ENCODE measurements at places on chromosomes 1 and 21. TPM values are rescaled to one million over a fixed set of nuclear protein-coding genes. Genes with fewer than 3 reads are reported as not detected.

GBP7 gene
- total RNA-seq, result not detected

KLF18 gene
- not detected for total RNA-seq

MRPL39 gene
- total RNA-seq, result 28.1 TPM

- H3K36me3 ChIP-seq, result no peaks in the 10 kb centered on the region
- no peak overlapping the region for H3K4me3 ChIP-seq
- H3K27ac ChIP-seq, result no peak overlapping the region
- H3K27me3 ChIP-seq, result no peaks in the 10 kb centered on the region
- H3K4me1 ChIP-seq, result no peaks in the 10 kb centered on the region
Measured at GRCh38 chr1:14737561-14738094, 139.1 kb downstream of the KAZN start.

DNA sequence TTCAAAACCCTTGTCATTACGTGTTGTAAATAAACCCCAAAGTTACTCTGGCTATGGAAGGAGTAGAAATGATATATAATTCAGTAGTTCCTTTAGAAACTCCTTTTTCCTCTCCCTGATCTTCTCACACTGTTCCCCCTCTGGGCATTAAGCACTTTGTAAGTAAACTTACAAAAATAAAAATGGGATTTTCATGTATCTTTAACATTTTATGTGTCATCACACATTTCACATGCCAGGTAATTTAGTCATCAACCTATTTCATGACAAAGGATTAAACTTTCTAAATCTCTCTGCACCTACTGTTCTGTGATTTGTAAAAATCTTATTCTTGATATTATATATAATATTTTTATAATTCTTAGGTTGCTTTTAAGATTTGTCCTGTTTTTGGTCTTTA lies 176.9 kb downstream of the NEK7 start:
- no peak overlapping the region for H3K27ac ChIP-seq
- no peak for DNase-seq
- no peaks in the 10 kb centered on the region for H3K27me3 ChIP-seq
- no peaks in the 10 kb centered on the region for H3K36me3 ChIP-seq

DNA sequence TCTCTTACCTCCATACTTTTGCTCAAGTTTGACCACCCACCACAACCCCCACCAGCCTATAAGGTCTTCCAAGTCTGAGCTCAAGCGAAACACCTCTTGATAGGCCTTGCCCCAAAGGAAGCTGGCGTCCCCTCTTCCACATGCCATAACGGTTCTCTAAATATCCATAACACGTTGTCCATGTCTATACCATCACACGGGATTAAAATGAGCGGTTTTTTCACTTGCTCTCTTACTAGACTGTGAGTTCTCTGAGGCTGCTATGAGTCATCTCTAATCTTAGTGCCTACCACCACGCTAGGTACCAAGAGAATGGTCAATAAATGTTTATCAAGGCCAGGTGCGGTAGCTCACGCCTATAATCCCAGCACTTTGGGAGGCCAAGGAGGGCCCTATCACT lies 41.0 kb downstream of the WASF2 start:
- H3K27ac ChIP-seq, result no peak overlapping the region
- peaks cover 2% of the 10 kb centered on the region for H3K4me1 ChIP-seq
- no peak for DNase-seq
- no peaks in the 10 kb centered on the region for H3K27me3 ChIP-seq
- H3K36me3 ChIP-seq, result peaks cover 5% of the 10 kb centered on the region
- no peak overlapping the region for H3K4me3 ChIP-seq

GRCh38 chr1:220497220-220497947 lies 30.6 kb upstream of the MARK1 start:
- H3K27me3 ChIP-seq, result no peaks in the 10 kb centered on the region
- no peak overlapping the region for H3K27ac ChIP-seq
- no peak overlapping the region for H3K4me3 ChIP-seq
- no peaks in the 10 kb centered on the region for H3K36me3 ChIP-seq
- no peak for DNase-seq

DNA sequence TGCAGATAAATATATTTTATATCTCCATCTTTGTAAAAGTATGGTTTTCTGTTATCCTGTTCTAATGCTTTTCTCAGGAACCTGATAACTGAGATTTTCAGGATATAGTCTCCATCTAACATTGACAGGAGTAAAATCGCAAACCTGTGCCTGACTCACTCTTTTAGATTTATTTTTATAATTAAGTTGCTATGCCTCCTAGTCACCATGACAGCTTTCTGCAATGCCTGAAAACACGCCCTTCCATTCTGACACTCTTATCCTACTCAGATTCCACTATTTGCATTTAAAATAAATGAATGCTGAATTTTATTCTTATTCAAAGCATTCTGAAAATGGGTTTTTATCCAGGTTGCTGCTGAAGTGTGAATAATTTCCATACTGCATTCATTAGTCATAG lies 62.8 kb downstream of the RGS21 start:
- H3K4me1 ChIP-seq, result no peaks in the 10 kb centered on the region
- no peak for DNase-seq
- no peaks in the 10 kb centered on the region for H3K27me3 ChIP-seq
- H3K27ac ChIP-seq, result no peak overlapping the region
- H3K4me3 ChIP-seq, result no peak overlapping the region

- DNase-seq, result peak; percentile 63
- no peaks in the 10 kb centered on the region for H3K36me3 ChIP-seq
- H3K4me3 ChIP-seq, result no peak overlapping the region
- H3K27ac ChIP-seq, result no peak overlapping the region
Measured at GRCh38 chr1:53485478-53486394, 26.5 kb downstream of the DMRTB1 start.

- H3K27me3 ChIP-seq, result no peaks in the 10 kb centered on the region
- no peaks in the 10 kb centered on the region for H3K36me3 ChIP-seq
- H3K27ac ChIP-seq, result no peak overlapping the region
- H3K4me3 ChIP-seq, result no peak overlapping the region
- no peak for DNase-seq
Measured at GRCh38 chr1:116538544-116538943, 32.3 kb downstream of the CD58 start.

- no peaks in the 10 kb centered on the region for H3K4me1 ChIP-seq
- no peak for DNase-seq
- H3K4me3 ChIP-seq, result no peak overlapping the region
- H3K27me3 ChIP-seq, result no peaks in the 10 kb centered on the region
- peaks cover 2% of the 10 kb centered on the region for H3K36me3 ChIP-seq
- no peak overlapping the region for H3K27ac ChIP-seq
Measured at GRCh38 chr1:243216741-243217140, 38.3 kb downstream of the CEP170 start.

GRCh38 chr1:161172776-161173376 lies 4.4 kb downstream of the B4GALT3 start:
- no peak for DNase-seq
- no peaks in the 10 kb centered on the region for H3K27me3 ChIP-seq
- peaks cover 11% of the 10 kb centered on the region for H3K4me1 ChIP-seq
- H3K27ac ChIP-seq, result no peak overlapping the region
- H3K4me3 ChIP-seq, result no peak overlapping the region
- H3K36me3 ChIP-seq, result peaks cover 24% of the 10 kb centered on the region

- H3K4me1 ChIP-seq, result no peaks in the 10 kb centered on the region
- no peak overlapping the region for H3K4me3 ChIP-seq
- DNase-seq, result no peak
- no peaks in the 10 kb centered on the region for H3K36me3 ChIP-seq
Measured at GRCh38 chr1:117782056-117782455, 147.4 kb downstream of the GDAP2 start.

DNA sequence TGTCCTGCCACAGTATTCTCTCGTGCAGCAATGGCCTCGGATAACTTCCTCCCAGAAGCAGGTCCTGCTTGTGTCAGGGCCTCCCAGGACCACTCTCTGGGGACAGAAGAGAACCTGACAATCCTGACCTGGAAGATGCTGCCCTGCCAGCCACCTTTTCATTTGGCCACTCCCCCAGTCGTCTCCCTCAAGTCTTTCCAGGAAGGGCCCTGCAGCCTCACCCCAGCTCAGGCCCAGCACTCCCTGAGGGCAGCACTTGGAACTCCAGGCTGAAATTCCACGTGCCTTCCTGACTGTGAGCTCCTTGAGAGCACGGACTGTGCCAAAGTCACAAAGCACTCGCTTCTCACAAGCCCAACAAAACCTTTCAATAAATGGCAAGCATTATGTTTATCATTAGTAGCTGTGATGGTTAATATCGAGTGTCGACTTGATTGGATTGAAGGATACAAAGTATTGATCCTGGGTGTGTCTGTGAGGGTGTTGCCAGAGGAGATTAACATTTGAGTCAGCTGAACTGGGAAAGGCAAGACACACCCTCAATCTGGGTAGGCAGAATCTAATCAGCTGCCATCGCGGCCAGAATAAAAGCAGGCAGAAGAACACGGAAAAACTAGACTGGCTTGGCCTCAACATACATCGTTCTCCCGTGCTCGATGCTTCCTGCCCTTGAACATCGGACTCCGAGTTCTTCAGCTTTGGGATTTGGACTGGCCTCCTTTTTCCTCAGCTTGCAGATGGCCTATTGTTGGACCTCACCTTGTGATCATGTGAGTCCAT lies 2.3 kb upstream of the CLEC20A start:
- H3K36me3 ChIP-seq, result no peaks in the 10 kb centered on the region
- no peak overlapping the region for H3K27ac ChIP-seq
- H3K27me3 ChIP-seq, result no peaks in the 10 kb centered on the region
- H3K4me1 ChIP-seq, result no peaks in the 10 kb centered on the region
- DNase-seq, result no peak

DNA sequence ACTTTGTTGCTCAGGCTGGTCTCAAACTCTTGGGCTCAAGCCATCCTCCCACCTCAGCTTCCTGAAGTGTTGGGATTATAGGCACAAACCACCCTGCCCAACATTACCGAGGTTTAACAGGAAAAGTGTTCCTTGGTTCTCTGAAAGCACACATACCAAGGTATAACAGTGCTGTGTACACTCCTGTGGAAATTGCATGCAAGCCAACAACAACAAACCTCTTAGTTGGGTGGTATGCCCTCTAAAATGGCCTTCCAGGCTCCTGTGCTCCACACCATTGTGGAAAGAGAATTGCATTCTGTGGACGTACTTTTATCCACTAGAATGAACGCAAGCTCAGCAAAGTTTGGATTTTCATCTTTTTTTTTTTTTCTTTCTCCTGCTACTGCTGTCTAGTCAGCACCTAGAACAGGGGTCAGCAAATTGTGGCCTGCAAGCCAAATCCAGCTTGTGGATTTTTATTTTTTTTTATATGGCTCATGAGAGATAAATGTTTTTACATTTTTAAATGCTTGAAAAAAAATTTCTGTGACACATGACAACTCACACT lies 192.2 kb upstream of the TNR start:
- H3K36me3 ChIP-seq, result no peaks in the 10 kb centered on the region
- no peak overlapping the region for H3K4me3 ChIP-seq

GRCh38 chr1:215669806-215670491 lies 102.8 kb downstream of the KCTD3 start:
- no peaks in the 10 kb centered on the region for H3K27me3 ChIP-seq
- no peaks in the 10 kb centered on the region for H3K4me1 ChIP-seq
- no peak for DNase-seq
- no peaks in the 10 kb centered on the region for H3K36me3 ChIP-seq

DNA sequence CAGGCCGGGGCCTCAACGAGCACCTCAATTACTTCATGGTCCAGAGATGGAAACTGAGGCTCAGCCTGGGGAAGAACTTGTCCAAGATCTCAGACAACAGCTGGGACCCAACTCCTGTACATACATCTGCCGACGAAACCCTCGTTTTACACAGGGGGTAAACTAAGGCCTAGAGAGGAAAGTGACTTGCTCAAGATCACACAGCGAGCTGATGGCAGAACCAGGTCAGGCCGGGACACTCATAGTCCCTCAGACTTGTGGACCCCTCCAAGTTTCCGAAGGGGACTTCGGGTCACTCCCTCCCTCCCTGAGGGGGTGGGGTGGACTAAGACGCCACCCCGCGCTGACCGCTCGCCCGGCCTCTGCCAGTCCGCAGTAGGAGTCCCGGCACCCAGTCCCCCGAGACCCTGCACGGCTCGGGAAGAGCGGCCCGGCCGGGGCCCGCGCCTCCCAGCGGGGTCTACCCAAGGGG lies 430 bp downstream of the WASF2 start:
- no peaks in the 10 kb centered on the region for H3K36me3 ChIP-seq
- peaks cover 14% of the 10 kb centered on the region for H3K4me1 ChIP-seq
- H3K27ac ChIP-seq, result peak overlapping the region; percentile 95
- peak; percentile 66 for DNase-seq

- no peaks in the 10 kb centered on the region for H3K4me1 ChIP-seq
- H3K4me3 ChIP-seq, result no peak overlapping the region
- no peak overlapping the region for H3K27ac ChIP-seq
- H3K36me3 ChIP-seq, result no peaks in the 10 kb centered on the region
- H3K27me3 ChIP-seq, result no peaks in the 10 kb centered on the region
Measured at GRCh38 chr1:214688891-214689290, 85.9 kb downstream of the CENPF start.

Data from endothelial cell of umbilical vein (primary cell).